Activated CD4-positive, alpha-beta T cell treated with anti-CD3 and anti-CD28 coated beads, Interleukin-2, amount 10 ng/mL, durations not matched to agents 7 days and 5 days (primary cell): ENCODE measurements at places on chromosomes 7 and 10.

DNA sequence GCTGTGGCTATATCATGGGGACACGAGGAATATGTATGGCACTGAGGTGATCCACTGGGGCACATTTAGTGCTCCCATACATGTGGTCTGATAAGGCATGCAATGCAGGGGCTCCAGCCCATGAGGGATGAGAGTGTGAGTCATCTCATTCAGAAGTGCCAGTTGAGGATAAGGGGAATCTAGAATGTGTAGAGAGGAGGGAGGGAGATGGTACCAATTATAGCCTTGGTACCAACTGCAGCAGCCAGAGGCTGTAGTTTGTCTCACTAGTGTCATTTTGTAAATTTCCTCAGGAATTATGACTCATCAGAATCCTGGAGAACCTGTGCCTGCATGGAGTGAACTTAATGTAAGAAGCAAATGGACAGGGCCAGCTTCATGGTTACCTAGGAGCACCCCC, 46.2 kb downstream of the LAMB4 start:
- DNase-seq: no peak

- DNase-seq: no peak
These were observed 141.3 kb upstream of the ZMIZ1 start for GRCh38 chr10:78927257-78927995.

DNA sequence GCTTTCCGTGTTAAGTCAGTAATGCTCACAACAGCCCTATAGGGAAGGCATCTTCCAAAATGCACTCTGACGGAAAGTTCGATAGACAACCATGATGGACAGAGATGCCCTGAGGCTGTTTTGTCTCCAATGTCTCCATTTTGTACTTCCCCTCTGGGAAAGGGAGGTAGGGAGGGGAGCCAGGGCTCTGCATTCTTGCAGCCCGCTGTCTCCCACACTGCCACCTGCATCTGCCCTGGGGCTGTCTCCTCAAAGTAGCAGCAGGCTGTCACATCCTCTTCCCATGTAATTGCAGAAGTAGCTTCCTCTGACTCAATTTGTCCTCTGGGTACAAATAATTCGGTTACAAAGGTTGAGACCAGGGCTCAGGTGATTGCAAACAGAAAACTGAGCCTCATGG, 131.4 kb downstream of the GPAM start:
- DNase-seq: no peak

DNA sequence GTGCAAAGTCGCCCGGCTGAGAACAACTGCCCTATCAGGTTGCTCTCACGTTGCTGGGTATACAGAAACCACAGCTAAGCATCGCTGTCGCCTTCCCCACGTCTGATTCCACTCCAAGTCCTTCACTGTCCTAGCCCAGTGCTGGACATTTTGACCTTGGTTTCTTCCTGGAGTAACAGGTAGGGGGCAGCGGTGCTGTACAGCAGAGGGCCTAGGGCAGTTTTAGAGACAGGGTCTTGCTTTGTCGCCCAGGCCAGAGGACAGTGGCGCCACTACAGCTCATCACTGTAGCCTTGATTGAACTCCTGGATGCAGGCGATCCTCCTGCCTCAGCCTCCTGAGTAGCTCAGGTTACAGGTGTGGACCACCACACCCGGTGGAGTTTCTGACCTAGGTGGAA, 2.6 kb downstream of the CLDN15 start:
- DNase-seq: no peak

DNA sequence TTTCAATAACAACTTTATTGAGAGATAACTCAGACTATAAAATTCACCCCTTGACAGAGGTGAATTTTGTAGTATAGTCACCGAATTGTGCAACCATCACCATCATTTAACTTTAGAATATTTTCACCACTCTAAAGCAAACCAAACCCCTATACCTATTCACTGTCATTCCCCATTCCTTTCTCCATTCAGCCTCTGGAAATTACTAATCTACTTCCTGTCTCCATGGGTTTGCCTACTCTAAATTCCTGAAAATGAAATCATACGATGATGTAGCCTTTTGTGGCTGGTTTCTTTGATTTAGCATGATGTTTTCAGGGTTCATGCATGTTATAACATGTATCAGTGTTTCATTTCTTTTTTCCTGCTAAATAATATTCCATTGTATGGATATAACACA, 15.6 kb upstream of the LMTK2 start:
- no peak for DNase-seq

DNA sequence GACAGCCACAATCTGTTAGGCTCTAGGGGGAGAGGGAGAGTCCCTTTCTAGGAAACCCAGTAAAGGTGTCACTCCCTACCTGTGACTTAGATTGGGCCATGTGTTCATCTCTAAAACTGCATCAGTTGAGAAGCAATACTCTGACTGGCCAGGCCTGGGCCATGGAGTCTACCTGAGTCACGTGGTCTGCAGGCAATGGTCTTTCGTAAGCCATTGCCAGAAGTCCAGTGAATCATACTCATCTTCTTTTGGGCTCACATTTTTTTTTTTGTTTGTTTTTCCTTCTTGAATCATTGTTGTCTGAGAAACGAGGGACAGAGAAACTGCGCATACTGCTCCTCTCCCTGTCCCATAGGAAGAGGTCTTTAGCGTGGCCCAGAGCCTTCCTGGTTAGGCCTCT, 215.6 kb downstream of the CCSER2 start:
- no peak for DNase-seq
